NCI-H226 (cell line): ENCODE measurements at places on chromosomes 1 and 21.

DNA sequence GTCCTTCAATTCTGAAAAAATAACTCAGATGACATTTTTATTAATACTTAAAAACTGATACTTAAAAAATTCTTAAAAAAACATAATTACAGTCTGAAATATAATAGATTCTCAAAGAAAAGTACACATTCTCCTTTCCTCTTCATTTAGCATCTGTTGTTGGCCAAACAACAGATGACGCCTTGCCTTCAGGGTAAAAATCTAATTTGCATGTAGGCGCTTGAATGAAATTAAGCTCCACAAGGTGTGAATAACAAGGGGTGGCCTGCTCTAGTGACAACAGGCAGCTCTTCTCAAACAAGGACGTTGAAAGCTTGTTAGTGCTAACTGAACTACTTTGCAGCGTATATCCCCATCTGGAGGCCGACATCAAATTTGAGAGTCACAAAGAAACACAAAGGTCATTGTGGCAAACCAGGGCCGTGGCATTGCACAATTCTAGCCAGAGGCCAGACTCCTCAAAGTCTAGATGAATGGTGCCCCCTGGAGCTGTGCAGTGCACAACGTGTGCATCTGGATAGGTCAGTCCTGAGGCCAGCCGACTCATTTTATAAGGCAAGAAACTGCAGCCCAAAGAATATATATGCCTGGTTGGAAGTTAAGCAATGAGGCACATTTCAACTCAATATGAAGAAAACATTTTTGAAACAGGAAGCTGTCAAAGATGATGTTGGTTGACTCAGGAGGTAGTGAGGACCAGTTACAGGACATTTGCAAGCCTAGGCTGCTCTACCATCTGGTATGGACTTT lies 459.2 kb upstream of the RUNX1 start:
- peak; percentile 25 for DNase-seq

DNA sequence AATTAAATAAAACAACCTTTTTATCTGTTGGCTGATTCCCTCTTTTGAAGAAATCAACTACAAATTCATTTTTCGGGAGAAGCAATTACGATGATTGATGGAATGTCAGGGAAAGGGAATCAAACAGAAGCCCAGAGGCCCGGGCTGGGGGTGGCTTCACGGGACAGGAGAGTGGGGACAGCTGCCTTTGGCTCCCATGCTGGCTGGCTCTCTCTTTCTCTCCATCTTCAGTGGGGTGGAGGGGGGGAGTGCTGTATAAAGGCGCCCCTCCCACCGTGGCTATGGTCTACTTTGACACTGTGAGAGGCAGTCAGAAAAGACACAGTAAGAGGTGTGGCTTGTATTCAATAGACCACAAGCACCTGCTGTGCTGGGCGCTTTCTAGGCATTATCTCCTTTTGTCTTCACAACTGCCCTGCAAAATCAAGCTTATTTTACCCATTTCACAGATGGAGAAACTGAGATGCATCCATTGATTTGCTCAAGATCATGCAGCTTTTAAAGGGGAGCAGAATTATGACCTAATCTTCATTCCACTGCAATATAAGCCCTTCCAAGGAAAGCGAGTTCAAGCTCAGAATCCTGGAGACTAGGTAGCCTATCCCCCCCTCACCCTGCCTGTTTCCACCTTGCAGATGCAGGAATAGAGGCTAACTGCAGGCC lies 92.9 kb downstream of the GRIK3 start:
- DNase-seq: no peak

DNA sequence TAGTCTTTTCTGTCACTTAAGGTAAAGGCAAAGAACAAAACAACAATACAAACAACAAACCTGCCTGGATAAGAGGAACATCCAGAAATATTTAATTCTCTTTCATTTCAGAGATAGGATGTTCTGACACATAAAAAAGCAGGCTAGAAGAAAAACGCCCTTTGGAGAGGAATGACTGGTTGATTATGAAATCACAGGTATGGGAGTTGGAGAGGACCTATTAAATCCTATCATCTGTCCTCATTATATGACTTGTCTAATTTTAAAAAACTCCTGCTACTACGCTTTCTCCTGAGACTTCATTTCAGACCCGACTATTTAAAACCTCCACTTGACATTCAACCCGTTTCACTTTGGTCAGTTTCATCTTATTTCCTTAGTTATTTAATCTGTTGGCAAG lies 54.1 kb downstream of the TMPRSS15 start:
- peak; percentile 37 for DNase-seq

- DNase-seq: no peak
These were observed 24.5 kb downstream of the PTTG1IP start for GRCh38 chr21:44848821-44849521.

- DNase-seq: no peak
These were observed 49.3 kb upstream of the GRIK3 start for GRCh38 chr1:37083603-37084002.

DNA sequence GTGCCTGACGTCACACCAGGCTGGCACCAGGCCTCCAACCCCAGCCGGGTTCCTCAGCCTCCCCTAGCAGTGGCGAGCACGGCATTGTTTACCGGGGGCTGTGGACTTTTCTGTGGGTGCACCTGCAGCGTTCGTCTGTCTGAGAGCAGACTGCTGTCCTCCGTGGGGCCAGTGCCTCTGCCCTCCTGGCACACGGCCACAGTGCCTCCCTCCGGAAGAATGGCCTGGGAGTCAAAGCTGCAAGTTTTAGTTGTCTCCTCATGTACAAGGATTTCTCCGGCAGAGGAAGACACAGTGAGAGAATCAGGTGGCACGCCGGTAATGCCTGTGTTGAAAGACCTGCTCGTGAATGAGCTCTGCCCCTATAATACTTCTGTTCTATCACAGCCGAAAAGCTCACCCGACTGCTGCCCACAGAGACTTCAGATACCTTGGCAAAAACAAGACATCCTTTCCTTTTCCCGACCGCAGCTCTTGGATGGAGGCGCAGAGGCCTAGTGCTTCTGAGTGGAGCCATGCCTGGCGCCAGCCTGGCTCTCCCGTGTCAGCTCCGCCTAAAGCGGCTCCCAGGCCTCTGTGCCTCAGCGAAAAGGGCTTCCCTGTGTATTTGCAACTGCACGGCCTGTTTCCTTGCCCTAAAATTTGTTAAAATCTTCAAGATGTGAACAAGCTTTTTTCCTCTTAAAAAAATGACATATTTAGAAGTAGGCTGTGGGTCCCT lies 71.4 kb downstream of the AGPAT3 start:
- DNase-seq: no peak

DNA sequence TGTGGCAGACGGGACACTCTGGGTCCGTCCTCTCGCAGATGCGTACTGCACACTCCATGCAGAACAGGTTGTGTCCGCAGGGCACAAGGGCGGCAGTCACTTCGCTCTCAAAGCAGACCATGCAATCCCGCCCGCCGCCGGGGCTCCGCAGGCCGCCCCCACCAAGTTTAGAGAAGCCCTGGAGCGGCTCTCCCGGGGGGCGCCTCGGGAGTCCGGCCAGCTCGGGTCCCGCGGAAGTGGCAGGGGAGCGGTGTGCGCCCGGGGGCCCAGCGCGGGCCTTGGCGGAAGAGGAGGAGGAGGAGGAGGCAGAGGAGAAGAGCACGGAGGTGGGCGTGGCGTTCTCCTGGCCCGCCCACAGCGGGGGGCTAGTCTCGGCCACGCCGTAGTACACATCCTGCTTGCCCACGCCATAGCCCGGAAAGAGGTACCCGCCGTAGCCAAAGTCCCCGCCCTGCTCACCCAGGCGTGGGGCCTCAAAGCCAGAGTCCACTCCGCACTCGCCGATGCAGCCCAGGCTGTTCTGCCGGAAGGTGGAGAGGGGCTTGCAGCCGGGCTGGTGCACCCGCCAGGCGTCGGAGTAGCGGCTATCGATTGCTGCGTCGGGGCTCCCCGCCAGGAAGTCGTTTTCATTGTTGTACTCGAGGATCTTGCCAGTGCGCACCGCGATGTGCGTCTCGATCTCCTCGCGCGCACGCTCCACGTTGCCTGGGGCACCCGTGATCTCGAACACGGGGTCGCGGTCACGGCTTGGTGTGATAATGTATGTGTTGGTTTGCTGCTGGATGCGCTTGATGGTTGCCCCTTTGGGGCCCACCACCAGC lies 5.4 kb downstream of the MEX3A start:
- DNase-seq: no peak

DNA sequence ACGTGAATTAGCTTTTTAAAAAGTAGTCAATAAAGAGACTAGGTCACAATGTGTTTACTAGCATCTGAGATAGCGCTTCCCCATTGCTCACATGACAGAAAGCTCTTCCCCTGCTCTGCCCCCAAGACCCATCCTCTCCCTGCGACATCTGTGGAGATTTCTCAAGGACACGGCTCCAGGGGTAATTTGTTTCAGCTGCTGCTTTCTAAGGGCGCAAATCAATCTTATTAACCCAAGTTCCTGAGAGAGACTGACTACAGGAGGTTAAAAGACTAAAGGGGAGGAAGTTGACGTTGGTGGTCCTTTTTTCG lies at the start of gene MYOCOS:
Gene MYOCOS, plus strand, starts transcription at position 92 of the 311 bp plus-strand sequence. CDS start 1,641 bp downstream, outside the sequence.
- no peak for DNase-seq

- no peak for DNase-seq
These were observed 15.9 kb downstream of the WDR4 start for GRCh38 chr21:42863504-42863870.

DNA sequence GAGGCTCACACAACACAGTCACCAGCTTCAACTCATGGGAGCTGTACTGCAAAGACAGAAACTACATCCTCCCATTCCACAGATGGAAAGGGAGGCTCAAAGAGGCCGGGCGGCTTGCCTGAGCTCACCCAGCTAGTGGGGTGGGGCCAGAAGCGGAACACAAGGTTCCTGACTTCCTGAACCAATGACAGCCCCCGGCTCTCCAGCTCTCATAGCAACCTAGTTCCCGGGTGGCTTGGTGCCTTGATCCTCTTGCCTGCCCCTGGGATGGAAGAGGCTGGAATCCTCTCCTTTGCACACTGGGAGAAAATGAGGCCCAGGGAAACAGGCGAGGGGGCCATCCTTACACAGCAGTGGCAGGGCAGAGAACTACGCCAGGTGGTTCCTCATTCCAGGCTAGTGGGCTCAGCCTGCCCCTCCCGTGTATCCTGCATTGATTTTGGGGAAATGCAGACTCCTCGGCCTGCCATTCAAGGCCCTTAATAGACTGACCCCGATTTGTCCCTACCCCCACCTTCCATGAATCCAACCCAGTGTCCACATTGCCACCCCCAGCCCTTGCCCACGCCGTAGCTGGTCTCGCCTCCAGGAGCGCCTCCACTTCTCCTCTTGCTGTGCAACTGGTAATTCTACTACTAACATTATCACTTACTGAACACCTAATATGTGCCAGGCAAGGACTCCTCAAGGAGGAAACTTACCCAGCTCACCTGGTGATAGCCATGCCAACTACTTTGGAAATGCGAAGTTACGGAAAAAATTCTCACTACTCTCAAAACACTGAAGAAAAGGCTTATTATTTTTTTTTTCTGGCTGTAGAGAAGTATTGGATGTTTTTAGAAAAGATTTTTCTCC lies 5.0 kb downstream of the RAP1GAP start:
- no peak for DNase-seq

GRCh38 chr1:3170561-3171453 lies 101.8 kb downstream of the PRDM16 start:
- DNase-seq: no peak

- no peak for DNase-seq
These were observed 18.1 kb downstream of the SLC2A5 start for GRCh38 chr1:9051379-9051778.

GRCh38 chr1:93021539-93022134 lies 57.4 kb upstream of the MTF2 start:
- peak; percentile 27 for DNase-seq

- peak; percentile 66 for DNase-seq
These were observed 625.2 kb downstream of the LMO4 start for GRCh38 chr1:87953732-87954344.

DNA sequence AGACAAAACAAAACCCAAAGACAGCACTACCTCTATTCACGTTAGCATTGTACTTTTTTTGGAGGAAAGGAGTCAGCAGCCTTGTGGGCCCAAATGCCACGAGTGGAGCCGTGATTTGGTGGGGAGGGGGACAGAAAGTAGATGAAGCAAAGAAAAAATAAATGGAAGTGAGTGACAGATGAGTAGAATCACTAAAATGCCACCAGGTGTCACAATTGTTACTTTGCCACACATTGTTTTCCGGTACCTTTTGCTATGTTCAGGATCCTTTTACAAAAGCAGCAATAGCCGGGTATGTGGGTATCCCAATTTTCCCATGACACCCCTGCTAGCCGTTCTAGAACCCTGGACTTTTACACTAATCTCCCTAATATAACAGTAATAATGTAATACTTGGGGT lies 85.0 kb upstream of the AK4 start:
- no peak for DNase-seq

- no peak for DNase-seq
These were observed 11.7 kb downstream of the TNFRSF1B start for GRCh38 chr1:12178511-12178910.

DNA sequence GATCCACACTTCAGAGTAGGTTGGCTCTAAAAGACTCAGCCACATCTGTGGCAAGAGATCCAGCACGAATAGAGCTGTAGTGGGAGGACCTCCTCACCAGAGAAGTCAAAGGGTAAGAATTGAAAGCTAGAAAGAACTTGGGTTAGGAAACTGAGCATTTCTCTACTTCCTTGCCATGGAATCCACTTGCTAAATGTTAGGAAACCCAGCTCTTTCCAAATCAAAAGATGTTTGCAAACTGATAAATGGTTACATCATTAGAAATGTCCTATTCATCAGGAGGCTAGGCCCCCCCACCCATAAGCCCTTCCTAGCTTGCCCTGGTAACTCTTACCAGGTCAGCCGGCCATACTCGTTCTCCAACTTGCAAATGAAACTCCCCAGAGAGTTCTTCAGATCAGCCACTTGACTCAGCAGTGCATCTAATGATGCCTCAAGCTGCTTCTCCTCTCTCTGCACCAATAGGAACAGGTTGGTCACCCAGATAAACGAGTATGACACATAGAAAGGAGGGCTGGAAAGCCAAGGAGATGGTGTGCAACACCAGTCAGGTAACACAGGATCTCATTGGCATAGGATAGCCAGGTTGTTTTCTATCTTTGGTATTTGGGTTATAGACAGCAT lies 1.5 kb downstream of the MED8 start:
- DNase-seq: no peak

DNA sequence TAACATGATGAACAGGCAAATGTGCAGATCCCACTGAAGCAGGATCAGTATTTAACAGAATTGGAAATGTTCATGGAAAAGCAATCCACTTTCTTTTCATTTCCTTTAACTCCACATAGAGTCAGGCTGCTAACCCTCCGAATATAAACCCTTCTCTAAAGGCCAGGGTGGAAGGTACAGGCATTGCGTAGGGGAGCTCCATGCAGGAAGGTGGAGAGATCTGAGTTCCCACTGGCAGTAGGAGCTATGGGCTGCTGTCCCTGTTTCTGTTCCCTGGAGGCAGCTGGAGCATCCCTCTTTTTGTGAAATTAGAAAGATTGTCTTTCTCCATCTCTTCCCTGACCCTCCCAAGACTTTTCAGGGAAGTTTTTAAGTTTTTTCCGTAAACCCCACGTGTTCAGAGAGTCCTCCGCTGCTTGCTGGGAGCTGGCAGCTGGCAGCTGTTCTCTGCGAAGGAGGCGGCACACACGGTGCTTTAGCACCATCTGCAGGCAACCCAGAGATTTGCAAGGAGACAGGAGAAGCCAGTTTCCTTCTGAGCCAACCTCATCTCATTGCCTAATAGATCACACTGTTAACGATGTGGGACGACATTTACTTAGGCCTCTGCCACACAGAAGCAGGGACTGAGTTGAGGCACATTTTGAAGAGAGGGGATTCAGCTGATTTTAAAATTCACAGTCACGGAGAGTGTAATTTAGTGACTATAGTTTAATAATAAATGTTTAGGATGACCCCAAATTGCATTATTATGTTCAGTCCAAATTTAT lies 55.4 kb upstream of the HOOK1 start:
- peak; percentile 62 for DNase-seq

GRCh38 chr1:226365831-226366231 lies 42.1 kb downstream of the PARP1 start:
- DNase-seq: no peak
